PC-9 (cell line): ENCODE measurements at places on chromosomes 3 and 15. TPM values are rescaled to one million over a fixed set of nuclear protein-coding genes. Genes with fewer than 3 reads are reported as not detected.

The CELSR3 gene
- 9.9 and 11.6 TPM in 2 replicates for total RNA-seq

The GCSAM gene
- not detected in 2 replicates for total RNA-seq

The SLCO2A1 gene
- total RNA-seq: 0.44 and 0.70 TPM in 2 replicates

The GPR171 gene
- total RNA-seq: not detected in 2 replicates

The SLC12A6 gene
- total RNA-seq: 27.5 and 28.3 TPM in 2 replicates

The SAMMSON gene
- not detected in 2 replicates for total RNA-seq

The CD276 gene
- 82.6 and 91.1 TPM in 2 replicates for total RNA-seq

The GOLGA6L9 gene
- 3.8 and 5.2 TPM in 2 replicates for total RNA-seq

The KNG1 gene
- total RNA-seq: not detected in 2 replicates

The ALDH1L1 gene
- 46.9 and 50.0 TPM in 2 replicates for total RNA-seq

The ADAMTS9 gene
- 1.2 and 4.5 TPM in 2 replicates for total RNA-seq

The EFCC1 gene
- 0.24 and 0.43 TPM in 2 replicates for total RNA-seq

The ONECUT1 gene
- not detected in 2 replicates for total RNA-seq

The CPN2 gene
- total RNA-seq: not detected in 2 replicates

The GTF2A2 gene
- 80.8 and 111 TPM in 2 replicates for total RNA-seq

The KIF15 gene
- total RNA-seq: 16.5 and 25.8 TPM in 2 replicates

The ARHGAP11A gene
- 81.5 and 91.6 TPM in 2 replicates for total RNA-seq

The EXD1 gene
- 0.70 TPM in 1 of 2 replicates, not detected in the other for total RNA-seq
